ENCODE measurements at places on chromosomes 16 and 17. TPM values are rescaled to one million over a fixed set of nuclear protein-coding genes. Genes with fewer than 3 reads are reported as not detected.

KRT40 gene
- total RNA-seq: not detected

KRTAP9-4 gene
- not detected for total RNA-seq

OR1A2 gene
- not detected for total RNA-seq

TP53TG3F gene
- not detected for total RNA-seq

ZDHHC1 gene
- 14.4 TPM for total RNA-seq

CRYBA1 gene
- total RNA-seq: not detected

DNA sequence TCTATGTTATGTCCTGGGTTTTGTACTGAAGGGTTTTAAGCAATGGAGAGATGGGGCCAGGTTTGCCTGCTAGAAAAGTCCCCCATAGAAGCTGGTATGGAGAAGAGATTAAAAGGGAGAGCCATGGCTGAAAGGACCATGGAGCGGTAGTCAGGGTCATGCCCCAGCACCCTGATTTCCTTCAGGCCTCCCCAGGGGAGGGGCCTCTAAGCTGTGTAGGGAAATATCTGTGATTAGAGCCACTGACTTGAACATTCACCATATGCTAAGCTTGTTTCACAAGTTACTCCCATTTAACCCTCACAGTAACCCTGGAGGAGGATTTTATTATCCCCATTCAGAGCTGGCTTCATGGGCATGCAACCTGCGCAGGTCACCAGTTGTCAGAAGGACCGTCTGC lies 3.8 kb upstream of the ATP2A3 start:
- DNase-seq: no peak

DNA sequence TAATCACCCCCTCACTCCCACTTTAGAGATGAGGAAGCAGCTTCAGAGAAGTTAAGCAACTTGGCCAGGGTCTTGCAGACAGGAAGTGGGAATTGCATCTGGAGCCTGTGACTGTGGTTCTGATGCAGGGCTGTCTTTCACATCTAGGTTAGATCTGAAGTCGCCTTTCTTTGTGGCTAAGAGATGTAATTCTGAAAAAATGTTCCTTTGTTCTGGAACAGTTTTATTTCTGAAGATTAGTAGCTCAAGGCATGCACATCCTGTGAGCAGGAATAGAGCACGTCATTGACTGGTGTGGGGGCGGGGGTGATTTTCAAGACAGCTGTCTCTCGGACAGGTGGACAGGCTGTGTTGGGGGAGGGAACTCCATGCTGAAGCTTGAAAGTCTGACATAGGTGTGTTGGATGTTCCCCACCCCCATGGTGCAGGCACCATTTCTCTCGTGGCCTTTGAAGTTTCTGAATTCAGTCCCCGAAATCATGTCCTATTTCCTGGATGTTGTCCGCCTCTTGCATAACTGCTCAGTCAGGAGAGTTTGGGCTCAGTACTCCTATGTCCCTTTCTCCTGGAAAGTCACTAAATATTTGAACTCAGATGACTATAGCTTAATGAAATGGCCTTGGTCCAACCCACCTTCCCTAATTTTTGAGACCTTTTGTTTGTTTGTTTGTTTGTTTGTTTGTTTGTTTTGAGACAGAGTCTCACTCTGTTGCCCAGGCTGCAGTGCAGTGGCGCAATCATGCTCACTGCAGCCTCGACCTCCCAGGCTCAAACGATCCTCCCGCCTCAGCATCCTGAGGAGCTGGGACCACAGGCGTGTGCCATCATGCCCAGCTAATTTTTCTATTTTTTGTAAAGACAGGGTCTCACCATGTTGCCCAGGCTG lies 21.0 kb upstream of the HERPUD1 start:
- DNase-seq: no peak

GRCh38 chr17:49074851-49075540 lies 57.6 kb upstream of the B4GALNT2 start:
- no peak for DNase-seq

GRCh38 chr16:67470359-67470758 lies 10.6 kb downstream of the ATP6V0D1 start:
- no peak for DNase-seq

DNA sequence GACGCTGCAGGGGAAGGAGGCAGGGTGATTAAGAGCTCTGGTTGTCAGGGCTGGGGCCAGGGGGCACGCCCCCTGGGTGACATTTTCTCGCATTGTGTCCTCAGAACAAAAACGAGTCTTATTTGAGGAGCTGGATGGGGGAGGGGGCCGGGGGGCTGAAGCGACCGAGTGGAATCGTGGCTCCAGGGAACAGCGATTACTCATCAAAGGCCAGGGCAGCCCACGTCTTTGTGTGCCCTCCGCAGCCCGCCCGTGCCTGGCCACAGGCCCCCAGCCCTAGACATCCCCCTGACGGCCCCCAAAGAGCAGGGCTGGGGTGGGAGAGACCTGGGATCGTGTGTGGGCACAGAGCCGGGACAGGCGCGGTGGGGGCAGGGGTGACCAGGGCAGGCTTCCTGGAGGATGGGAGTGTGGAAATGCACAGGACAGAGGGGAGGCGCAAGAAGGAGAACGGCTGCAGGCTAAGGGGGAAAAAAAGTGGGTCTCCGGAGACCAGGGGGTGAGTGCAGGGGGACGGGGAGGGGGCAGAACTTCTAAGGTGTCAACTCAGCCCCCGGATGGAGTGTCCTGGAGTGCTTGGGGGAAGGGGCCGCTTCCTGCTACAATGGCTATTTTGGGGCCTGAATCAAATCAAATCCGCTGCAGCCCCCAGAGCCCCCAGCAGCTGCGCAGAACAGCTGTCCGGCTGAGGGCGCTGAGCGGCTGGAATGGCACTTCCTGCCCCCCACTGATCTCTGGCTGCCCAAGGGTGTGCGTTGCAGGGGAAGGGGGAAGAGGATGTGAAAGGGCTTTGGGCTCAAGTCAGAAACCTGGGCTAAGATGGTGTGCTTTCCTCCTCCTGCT lies 24.0 kb upstream of the PHB1 start:
- no peak for DNase-seq

GRCh38 chr17:59972778-59973177 lies 8.2 kb upstream of the RNFT1 start:
- peak; percentile 8 for DNase-seq

DNA sequence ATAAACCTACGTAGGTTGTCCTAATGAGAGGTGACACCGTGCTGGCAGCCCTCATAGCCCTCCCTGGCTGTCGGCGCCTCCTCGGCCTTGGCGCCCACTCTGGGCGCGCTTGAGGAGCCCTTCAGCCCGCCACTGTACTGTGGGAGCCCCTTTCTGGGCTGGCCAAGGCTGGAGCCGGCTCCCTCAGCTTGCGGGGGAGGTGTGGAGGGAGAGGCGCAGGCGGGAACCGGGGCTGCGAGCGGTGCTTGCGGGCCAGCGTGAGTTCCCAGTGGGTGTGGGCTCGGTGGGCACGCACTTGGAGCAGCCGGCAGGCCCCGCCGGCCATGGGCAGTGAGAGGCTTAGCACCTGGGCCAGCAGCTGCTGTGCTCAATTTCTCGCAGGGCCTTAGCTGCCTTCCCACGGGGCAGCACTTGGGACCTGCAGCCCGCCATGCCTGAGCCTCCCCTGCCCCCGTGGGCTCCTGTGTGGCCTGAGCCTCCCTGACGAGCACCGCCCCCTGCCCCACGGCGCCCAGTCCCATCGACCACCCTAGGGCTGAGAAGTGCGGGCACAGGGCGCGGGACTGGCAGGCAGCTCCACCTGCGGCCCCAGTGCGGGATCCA lies 40.1 kb upstream of the AMZ2 start:
- no peak for DNase-seq

GRCh38 chr16:11356573-11357331 lies 11.5 kb downstream of the RMI2 start:
- DNase-seq: peak; percentile 86

- DNase-seq: no peak
These were observed 22.7 kb upstream of the TMEM101 start for GRCh38 chr17:44037471-44037870.

DNA sequence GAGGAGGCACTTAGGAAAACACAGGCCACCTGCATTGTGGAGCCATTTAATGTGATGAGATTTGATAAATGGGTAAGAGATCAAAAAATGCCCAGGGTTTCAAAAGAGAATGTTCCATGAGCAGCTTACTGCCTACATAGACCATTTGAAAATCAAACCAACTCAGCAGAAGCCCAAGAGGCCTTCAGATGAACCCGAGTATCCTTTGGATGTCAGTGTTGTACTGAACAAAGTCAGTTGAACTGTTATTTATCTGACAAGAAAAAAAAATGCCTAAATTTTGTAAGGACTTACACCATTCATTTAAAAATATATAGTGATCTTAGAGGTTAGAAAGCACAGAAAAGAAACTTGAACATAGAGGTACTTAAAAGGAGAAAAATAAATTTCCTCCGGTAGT lies 381.7 kb downstream of the ZFHX3 start:
- DNase-seq: no peak

DNA sequence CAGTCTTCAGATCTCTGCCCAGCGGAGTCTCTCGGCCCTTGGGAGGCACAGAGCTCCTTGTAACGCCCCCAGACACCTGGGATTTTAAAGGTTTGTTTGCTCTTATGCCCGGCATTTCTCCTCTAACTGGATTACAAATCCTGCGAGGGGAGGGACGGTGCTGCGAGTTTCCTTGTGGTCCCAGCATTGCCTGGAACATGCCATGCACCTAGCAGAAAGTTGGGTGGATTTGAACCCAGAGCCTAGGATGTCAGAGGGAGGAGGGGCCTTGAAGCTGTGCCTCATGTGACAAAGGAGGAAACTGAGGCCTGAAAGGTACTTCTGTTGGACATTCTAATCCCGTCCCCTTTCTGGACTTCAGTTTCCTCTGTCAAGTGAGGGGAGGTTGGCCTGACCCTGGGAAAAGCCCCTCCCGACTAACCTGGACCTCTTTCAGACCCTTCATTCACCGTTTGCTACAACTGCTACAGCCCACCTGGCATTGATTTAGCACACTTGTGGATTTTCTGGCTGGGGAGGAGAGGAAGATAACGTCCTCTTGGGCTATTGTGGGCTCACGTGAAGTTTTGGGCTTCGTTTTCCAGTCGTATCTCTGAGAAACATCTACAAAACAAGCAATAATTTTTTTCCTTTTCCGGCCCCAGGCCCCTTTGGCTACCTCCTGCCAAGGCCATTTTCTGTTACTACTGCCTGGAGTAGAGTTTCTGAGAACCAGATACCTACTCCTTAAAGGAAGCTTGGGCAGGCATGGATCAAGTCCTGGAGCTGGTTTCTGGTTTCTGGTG lies 30.9 kb downstream of the MRC2 start:
- DNase-seq: no peak

DNA sequence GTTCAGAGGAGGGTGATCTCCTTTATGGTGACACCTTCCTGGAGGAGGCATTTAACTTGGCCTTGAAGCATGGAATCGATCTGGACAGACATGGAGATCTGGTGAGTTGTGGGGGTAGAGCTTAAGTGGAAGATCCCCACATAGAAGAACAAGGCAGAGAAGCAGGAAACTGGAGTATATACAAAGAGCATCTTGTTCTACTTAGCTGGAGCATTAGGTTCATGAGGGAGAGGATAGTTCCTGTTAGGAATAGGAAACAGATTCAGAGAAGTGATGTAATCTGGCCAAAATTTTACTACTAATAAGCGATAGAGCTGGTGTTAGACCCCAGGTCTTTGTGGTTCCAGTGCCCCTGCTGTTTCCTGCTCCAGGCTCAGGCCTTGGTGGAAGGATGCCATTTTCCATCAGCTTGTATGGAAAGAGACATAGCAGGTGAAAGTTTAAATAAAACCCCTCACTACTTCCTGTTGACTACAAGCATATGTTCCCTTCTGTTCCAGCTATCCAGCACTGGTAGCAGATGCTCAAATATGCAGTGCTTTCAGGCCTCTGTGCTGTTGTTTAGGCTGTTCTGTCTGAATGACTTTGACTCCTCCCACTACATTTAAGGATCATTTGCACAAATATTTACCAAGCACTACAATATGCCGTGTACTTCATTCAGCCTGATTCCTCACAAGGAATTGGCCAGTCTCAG lies 9.4 kb downstream of the RPAIN start:
- no peak for DNase-seq

GRCh38 chr16:65012357-65012756 lies 109.5 kb downstream of the CDH11 start:
- no peak for DNase-seq

GRCh38 chr16:24729243-24729950 lies at the start of gene TNRC6A:
TSS of gene TNRC6A (plus strand) at chr16:24729651. CDS start at chr16:24729842, 191 bp downstream.
- peak; percentile 88 for DNase-seq

- peak; percentile 91 for DNase-seq
These were observed 497 bp downstream of the SMIM5 start for GRCh38 chr17:75633486-75634375.

GRCh38 chr17:76312735-76313134 lies 4.7 kb upstream of the QRICH2 start:
- no peak for DNase-seq

GRCh38 chr16:75854152-75854551 lies 127.9 kb upstream of the CPHXL start:
- no peak for DNase-seq

DNA sequence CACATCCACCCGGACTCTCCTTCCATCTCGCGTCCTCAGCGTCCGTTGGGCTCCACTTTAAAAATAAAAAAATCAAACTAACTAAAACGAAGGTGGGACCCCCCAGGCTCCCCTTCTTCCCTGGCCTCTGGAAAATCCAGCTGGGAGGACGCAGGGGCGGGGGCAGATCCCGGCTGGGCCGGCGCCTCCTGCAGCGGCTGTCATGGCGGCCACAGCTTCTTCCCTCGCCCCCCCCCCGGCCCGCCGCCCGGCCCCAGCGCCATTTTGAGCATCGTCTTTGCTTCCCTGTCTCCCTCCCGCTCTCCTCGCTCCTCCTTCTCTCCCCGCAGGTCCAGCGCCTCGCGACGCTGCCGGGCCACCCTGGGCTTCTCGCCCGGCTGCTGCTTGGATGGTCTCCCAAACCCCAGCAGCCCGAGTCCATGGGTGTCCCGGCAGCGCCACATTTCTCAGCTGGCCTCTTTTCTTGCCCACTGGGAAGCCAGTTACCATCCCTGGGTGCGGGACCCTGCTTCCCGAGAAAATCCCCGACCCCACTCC lies 3.3 kb downstream of the HOXB2 start:
- DNase-seq: peak; percentile 64

- DNase-seq: no peak
These were observed 11.6 kb upstream of the METRNL start for GRCh38 chr17:83067718-83068261.

DNA sequence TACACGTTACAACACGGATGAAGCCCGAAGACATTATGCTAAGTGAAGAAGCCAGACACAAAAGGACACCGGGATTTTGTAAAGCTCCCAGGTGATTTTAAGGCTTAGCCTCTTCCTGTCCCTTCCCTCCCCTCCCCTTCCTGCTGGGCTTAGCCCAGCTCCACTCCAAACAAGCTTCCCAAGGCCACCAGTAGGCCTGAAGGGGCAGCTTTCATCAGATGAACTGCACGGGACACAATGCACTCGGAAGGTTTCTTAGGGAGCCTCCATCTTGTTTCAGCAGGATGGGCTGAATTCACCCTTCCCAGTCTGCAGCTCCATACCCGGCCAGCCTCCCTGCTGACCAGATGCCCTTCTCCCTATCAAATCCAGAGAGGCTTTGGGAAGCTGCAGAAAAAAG lies 10.4 kb downstream of the MEFV start:
- DNase-seq: no peak
